NCI-H187 treated with DMSO at 0.1 percent for 48 hours (cell line): ENCODE measurements at places on chromosomes 16 and 17.

- no peak for DNase-seq
Measured at GRCh38 chr17:57370037-57370581, 113.8 kb downstream of the MSI2 start.

DNA sequence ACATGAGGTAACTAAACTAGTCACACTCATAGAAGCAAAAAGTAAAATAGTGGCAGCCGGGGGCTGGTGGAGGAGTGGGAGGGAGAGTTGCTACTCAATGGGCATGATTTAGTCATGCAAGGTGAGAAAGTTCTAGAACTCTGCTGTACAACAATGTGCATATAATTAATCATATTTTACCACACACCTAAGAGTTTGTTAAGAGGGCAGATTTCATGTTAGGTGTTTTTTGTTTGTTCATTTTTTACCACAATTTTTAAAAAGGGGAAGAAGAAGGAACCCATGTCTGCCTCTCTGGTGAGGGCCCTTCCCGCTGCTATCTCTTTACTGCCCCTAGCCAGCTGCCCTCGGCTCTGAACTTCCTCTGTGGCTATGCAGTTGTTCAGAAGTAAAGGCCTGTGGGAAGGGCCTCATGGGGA is 11.2 kb downstream of the CD300LB start:
- no peak for DNase-seq

DNA sequence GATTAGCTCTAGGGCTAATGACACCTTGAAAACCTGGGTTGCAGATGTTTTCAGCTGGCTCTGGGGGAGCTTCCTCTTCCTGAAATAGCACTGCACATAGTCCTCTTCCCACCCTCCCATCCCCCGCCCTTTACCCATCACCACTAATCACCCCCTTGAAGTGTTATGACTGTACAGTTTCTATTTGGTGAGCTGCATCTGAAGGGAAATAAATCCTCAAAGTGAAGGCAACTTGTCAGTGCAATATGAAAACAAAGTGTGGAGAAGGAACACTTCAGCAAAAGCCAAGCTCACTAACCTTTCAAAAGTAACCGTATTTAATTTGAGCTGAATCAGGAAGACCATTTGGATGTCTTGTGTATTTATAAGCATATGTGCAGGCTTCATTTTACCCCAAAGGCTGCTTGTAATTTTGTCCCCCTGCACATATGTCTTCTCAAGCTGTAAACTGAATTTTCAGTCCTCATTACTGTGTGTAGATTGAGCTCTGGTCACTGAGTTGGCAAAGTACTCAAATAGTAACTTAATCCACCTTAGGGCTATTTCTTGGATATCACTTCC is 44.1 kb upstream of the CA10 start:
- no peak for DNase-seq

- no peak for DNase-seq
Measured at GRCh38 chr17:47208744-47209488, at the start of gene MYL4. MYL4 (plus strand) TSS chr17:47209348; CDS start chr17:47209423, 75 bp downstream.

GRCh38 chr16:12245088-12245920 is 268.8 kb downstream of the SNX29 start:
- DNase-seq: no peak
